ENCODE measurements at places on chromosomes 2 and 18.

DNA sequence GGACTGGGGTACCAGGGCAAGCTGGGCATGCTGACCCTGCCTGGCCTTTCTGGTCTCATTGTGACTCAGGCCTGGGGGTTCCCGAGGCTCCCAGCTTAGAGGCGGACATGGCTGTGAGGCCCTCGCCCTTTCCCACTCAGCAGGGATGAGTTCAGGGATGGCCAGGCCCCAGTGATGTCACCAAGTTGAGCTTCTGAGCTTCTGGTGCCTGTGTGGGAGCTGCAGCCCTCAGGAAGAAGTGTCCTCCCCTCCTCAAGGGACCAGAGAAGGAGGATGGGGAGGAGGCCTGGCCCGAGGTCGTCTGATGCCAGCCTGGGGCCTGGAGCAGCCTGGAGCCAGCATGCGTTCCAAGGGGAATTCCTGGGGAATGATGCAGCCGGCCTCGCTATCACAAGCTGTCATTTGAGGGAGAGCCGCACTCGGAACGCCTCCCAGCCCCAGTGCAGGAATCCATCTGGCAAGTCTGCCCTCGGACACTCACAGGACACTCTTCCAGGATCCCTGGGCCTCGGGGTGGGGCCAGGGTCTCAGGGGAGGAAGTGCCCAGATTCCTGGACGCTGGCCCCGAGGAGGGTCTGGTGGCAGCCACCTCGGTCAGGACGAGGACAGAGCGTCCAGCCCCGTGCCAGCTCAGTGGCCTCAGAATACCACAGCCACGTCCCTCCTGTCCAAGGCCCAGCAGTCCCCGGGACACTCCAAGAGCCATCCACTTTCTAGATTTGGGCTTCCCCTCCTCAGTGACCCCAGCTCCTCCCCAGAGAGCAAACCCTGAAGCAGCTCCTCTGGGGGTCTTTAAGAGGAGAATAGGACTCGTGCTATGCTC is 61.2 kb upstream of the GPC1 start:
- DNase-seq: peak; percentile 14

DNA sequence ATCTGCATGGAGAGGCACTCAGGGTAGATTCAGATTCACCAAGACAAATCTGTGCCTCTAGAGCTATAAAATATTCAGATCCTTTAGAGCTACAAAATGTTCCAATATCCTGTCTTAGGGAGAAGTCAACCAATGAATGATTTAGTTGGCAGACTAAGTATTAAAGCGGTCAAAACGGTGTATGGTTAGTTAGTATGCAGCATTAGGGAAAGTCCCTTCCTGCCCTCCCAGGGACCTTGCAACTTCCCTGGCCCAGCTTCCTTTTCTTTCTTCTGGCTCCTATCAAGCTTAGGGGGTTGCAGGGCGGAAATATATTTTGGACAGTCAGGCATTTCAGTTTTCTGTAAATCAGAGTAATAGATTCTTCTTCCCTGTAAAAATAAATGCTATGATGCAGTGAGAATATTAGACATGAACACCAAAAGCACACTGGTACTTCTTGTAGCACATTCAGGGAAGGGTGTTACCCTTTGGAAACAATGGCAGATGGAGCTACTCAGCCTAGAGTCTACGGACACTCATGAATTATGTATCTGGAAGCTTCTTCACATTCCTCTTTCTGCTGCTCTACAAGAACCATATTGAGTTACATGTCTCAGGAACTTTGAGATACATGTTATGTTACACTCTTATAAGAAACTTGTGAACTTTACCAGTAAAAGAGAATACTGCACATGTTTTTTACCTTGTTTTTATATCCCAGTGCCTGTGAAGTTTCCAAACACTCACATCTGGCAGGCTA is 45.7 kb downstream of the CCDC93 start:
- no peak for DNase-seq

- DNase-seq: no peak
Observed at GRCh38 chr2:218482651-218483050, 63.7 kb downstream of the VIL1 start.

- DNase-seq: no peak
Observed at GRCh38 chr2:102144128-102144527, 1.6 kb downstream of the IL1R1 start.

- DNase-seq: no peak
Observed at GRCh38 chr2:41830600-41830999, 217.2 kb upstream of the PKDCC start.

- DNase-seq: no peak
Observed at GRCh38 chr2:203346612-203347011, 18.4 kb downstream of the ABI2 start.

DNA sequence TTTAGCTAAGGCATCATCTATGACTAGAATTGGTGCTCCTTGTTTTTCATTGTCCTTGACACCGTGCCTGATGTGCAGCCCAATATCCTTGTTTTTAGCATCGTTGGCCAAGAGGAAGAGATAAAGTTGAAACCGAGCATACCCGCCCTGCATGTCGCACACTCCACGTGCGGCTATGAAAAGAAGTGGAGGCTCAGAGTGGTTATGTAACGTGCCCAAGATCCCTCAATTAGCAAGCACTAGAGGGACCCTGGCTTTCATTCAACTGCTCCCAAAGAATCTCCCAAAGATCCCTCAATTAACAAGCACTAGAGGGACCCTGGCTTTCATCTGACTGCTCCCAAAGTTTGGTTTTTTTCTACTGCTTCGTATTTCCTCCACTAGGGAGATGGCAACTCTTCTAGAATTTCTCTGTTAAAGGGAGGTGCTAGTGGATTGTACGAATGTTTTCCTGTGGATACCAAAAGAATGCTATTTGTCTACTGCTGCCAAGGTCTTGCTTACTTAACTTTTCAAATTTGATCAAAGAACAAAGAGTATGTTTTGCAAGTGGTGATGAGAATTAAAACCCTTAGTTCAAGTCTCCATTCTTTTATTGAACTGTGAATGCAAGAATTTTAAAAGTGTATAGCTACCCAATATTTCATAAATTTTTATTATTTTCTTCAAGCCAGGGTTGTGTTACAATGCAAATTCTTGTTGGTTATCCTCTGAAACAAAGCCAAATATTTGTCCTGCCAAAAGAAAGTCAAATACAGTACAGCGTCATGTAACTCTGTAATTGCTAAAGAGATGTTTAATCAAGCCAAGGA is 92.1 kb downstream of the AOX1 start:
- DNase-seq: no peak

GRCh38 chr2:222690564-222691200 is 19.2 kb downstream of the MOGAT1 start:
- DNase-seq: peak; percentile 73

DNA sequence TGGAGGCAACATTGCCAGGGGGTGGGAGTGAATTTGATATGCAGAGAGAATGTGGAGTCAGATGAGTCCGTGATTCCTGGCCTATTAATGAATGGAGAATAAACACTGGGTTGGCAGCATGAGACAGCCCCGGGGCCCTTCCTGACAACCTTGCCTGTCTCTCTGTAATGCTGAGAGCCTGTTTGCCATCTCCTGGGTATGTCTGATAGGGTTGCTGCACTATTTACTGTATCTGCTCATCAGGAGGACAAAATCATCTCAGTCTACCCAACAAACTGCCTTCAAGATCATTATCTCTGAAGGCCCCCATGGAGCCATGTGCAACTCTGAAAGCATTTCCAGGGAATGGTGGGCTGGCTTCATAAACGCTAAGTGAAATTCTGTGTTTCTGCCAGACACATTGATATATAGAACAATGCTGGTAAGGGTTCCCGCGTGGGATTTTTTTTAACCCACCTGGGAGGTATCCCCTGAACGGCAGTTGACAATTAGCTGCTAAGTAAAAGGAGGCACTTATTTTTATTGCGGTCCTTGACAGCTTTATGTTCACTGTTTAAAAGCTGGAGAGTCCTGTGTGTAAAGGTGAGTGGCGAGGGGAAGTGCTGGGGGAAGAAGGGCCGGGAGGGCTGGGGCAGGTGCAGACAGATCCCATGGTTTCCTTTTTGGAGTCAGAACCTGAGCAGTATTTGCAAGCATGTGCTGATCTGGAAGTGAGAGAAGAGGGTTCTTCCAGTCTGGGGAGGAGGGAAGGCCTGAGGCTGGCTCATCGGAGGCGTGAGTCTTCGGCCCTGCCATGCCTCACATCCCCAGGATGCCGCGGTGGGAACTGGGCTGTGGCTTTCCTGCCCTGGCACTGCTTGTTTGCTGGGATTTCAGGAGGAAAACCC is 64.8 kb downstream of the ARHGAP25 start:
- DNase-seq: no peak

DNA sequence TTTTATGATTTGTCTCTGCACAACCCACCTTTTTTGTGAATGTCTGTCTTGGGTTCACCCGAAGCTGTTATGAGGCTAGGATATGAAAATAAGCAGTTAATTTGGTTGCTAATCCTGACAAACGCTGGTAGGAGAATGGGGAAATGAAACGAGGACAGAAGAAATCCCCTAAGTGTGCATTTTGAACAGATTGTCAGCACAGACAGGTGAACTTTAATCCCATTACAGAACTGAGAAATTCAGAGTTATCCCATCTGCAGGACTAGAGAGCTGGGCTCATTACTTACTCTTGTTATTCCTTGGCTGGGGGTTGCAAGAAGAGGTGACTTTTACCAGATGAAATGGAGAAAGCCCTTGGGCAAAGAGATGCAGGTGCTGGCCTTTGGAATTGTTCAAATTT is 123.3 kb upstream of the NYAP2 start:
- no peak for DNase-seq

DNA sequence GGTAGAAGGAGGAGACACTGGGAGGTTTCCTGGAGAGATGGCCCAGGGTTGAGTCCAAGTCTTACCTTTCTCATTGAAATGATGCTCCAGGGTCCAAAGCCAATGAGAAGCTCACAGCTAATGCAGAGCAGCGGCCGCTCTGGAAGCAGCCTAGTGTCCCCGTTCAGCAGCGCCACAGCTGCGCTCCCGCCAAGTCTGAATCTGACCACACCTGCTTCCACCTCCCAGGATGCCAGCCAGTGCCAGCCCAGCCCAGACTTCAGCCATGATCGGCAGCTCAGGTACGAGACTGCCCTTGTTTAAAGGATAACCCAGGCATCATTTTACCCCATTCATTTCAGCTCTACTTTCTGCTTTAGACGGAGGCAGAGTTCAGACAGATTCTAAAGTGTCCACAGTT is 11.9 kb upstream of the RPL31 start:
- DNase-seq: no peak

DNA sequence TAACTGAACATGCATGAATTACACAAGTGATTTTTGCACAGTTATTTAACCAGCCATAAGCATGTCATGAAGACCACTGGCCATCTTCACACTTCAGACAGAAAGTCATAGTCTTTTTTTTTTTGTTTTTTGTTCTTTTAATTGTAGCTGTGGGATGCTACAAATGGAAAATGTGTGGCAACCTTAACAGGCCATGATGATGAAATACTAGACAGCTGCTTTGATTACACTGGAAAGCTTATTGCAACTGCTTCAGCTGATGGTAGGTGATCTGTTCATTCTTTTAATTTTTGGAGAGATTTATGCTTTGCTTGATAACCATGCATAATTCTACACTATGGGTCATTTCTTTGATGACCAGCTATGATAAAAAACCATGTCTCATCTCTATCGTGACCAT is 35.6 kb downstream of the DAW1 start:
- DNase-seq: no peak

- DNase-seq: no peak
Observed at GRCh38 chr2:86790676-86791572, at the start of gene CD8A. TSS of gene CD8A (minus strand) at chr2:86790913. CDS start at chr2:86790825, 88 bp downstream.

GRCh38 chr2:7633566-7634153 is 716.4 kb downstream of the RNF144A start:
- DNase-seq: no peak

DNA sequence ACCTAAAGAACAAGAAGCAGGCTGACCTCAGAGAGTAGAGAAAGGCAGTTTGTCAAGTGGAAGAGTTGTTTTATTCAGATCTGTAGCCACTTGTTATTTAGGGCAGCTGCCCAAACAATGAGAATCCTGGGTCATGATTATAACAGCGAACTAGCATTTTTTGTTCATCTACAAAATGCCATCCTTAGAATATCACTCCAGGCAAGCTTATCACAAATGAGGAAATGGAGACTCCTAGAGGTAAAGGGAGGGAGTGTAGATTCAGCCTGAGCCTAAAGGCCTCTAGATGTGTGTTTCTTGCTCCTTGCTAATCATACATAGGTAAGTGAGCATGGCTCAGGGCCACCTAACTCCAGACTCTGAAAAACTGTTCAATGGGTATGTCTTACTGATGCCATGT is 126.1 kb downstream of the HNMT start:
- DNase-seq: peak; percentile 40

- no peak for DNase-seq
Observed at GRCh38 chr2:111535404-111535803, 348.6 kb downstream of the ANAPC1 start.

DNA sequence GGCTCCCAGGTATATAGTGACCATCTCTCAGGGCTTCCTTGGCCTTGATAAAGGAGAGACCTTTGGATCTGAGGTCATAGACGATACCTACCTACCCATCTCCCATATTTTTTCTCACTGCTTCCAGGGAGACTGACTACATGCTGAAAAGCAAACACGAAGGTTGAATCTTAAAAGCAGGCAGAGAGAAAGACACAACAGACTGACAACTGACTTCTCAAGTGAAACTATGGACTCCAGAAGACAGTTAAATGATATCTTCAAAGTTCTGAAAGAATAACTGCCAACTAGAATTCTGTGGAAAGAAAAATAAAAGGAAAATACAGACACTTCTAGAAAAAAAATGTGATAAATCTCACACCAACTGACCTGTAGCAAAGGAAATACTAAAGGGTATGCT is 76.5 kb upstream of the HAAO start:
- no peak for DNase-seq

DNA sequence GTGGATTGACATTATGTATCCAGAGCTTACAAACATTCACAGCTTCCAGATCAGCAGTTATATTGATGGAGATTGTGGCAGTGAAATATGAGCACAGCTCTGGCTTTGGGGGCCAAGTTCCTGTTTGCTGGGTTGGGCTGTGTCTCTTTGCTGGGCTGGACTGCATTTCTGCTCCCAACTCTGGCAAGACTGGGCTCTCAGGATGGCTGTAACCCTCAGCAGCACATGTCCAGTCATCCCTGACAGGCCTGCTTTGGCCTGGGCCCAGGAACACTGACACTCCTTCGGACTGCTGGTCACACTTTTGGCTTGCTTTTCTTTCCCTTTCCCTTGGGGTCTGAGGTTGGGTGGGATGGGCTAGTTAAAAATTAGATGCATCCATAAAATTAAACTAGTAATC is 17.9 kb upstream of the VPS4B start:
- DNase-seq: no peak

GRCh38 chr2:11433822-11434221 is 32.1 kb downstream of the E2F6 start:
- DNase-seq: no peak

- DNase-seq: no peak
Observed at GRCh38 chr2:142422769-142423168, 292.0 kb upstream of the LRP1B start.

- no peak for DNase-seq
Observed at GRCh38 chr2:66344087-66344663, 90.8 kb upstream of the MEIS1 start.

DNA sequence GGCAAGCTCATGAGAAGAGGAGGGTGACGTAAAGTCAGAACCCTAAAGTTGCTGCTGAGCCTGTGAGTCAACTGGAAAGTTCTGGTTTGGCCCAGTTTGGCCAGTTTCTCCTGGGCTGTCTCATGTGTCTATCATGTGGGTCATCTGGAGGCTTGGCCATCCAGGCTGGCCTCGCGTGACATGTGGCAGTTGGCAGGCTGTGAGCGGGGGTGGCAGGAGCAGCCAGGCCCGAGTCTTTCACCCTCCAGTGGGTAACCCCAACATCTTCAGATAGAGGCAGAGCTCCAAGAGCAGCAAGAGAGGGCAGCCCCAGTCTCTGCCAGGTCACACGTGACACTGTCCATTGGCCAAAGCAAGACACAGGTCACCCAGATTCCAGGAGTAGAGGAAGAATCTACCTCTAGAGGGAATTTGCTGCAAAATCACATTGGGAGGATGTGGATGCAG is 51.5 kb downstream of the FHOD3 start:
- no peak for DNase-seq

Measured in LoVo (cell line).